ENCODE measurements at places on chromosomes 5 and 9.

DNA sequence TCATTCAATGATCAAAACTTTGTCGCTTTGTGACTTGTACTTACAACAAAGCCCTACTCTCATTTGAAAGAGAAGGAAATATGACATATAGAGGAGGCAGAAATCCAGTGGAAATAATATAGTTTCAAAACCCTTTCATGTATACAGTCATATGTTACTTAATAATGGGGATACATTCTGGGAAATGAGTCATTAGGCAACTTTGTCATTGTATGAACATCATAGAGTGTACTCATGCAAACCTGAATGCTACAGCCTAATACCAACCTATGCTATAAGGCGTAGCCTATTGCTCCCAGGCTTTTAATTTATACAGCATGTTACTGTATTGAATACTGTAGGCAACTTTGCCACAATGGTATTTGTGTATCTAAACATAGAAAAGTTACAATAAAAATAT is 69.0 kb upstream of the SMC2 start:
- no peak overlapping the region for H3K4me3 ChIP-seq
- no peaks in the 10 kb centered on the region for H3K27me3 ChIP-seq
- H3K27ac ChIP-seq, result no peak overlapping the region
- H3K4me1 ChIP-seq, result no peaks in the 10 kb centered on the region
- DNase-seq, result no peak

DNA sequence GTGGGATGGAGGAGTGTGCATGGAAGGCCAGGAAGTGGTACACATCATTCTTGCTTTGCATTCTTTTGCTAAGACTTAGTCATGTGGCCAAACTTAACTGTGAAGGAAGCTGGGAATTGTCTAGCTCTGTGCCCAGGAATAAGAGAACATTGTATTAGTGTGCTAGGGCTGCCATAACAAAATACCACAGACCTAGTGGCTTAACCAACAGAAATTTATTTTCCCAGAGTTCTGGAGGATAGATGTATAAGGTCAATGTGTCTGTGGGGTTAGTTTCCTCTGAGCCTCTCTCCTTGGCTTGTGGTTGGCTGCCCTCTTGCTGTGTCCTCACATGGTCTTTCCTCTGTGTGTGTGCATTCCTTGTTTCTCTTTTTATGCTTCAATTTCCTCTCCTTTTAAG is 32.4 kb downstream of the NNT start:
- no peaks in the 10 kb centered on the region for H3K27me3 ChIP-seq
- H3K4me3 ChIP-seq, result no peak overlapping the region
- H3K27ac ChIP-seq, result no peak overlapping the region
- no peaks in the 10 kb centered on the region for H3K36me3 ChIP-seq
- no peak for DNase-seq
- H3K4me1 ChIP-seq, result no peaks in the 10 kb centered on the region

- no peaks in the 10 kb centered on the region for H3K36me3 ChIP-seq
- H3K27me3 ChIP-seq, result no peaks in the 10 kb centered on the region
- no peak overlapping the region for H3K27ac ChIP-seq
These were observed 135.6 kb downstream of the ZNF354C start for GRCh38 chr5:179195561-179196404.

GRCh38 chr5:141817631-141818030 is 60.6 kb downstream of the PCDH1 start:
- H3K4me3 ChIP-seq, result no peak overlapping the region
- H3K4me1 ChIP-seq, result peaks cover 34% of the 10 kb centered on the region
- no peaks in the 10 kb centered on the region for H3K36me3 ChIP-seq

GRCh38 chr5:57313716-57314115 is 139.9 kb downstream of the GPBP1 start:
- H3K27me3 ChIP-seq, result no peaks in the 10 kb centered on the region
- H3K36me3 ChIP-seq, result no peaks in the 10 kb centered on the region
- DNase-seq, result no peak
- H3K4me1 ChIP-seq, result no peaks in the 10 kb centered on the region
- no peak overlapping the region for H3K27ac ChIP-seq

GRCh38 chr5:167952278-167952995 is 339.0 kb upstream of the WWC1 start:
- no peak for DNase-seq
- peaks cover 7% of the 10 kb centered on the region for H3K4me1 ChIP-seq
- H3K27ac ChIP-seq, result no peak overlapping the region
- no peaks in the 10 kb centered on the region for H3K27me3 ChIP-seq

DNA sequence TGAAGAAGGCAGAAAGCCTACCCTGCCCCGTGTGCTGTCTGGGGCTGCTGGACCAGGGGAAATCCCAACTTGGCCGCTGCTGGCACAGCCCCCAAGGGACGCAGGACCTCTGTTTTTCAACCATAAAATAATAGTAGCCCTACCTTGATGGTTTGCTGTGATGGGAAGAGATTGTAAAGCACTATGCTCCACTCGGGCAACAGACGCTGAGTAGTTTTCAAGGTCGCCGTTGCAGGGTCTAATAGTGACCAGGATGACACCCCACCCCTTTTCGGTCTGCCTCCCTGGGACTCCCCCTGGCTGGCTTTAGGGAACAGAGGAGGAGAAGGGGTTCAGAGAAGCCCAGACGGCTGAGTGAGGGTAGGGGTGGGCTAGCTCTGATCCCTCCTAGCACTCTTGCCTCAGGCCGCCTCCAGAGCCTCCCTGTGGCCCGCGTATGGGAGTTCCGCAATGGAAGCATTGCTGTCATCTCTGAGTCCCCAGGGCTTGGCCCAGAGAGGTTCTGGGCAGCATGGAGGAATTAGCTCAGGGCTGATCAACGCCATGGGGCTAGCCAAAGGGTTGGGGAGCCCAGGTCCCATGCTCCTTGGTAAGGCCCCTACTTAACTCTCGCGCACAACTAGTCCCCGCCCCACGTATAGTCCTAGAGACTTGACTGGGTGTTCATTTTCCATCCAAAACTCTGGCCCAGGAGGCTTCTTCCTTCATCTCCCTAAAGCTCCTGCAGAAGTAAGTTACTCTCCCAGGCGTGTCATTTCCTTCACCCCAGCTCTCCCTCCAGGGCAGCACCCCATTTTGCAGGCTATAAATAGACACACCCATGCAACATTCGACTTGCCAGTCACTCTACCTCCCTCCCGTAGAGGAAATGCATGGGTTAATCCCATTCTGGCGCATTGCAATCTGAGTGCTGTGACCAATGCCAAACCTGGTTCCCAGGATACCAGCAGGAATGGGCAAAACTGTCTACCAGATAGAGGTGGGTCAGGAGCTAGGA is 1.1 kb upstream of the IRF1 start:
- peak; percentile 64 for DNase-seq
- H3K36me3 ChIP-seq, result no peaks in the 10 kb centered on the region
- H3K27me3 ChIP-seq, result peaks cover 7% of the 10 kb centered on the region
- no peak overlapping the region for H3K27ac ChIP-seq
- H3K4me3 ChIP-seq, result peak overlapping the region; percentile 68
- peaks cover 17% of the 10 kb centered on the region for H3K4me1 ChIP-seq

GRCh38 chr5:150500328-150500841 is 7.5 kb upstream of the NDST1 start:
- no peak for DNase-seq
- H3K4me1 ChIP-seq, result peaks cover 21% of the 10 kb centered on the region
- H3K27ac ChIP-seq, result no peak overlapping the region
- H3K4me3 ChIP-seq, result no peak overlapping the region
- no peaks in the 10 kb centered on the region for H3K36me3 ChIP-seq

GRCh38 chr5:90071656-90072055 is 337.9 kb downstream of the CETN3 start:
- no peak for DNase-seq
- no peak overlapping the region for H3K27ac ChIP-seq
- H3K4me1 ChIP-seq, result no peaks in the 10 kb centered on the region
- no peak overlapping the region for H3K4me3 ChIP-seq

DNA sequence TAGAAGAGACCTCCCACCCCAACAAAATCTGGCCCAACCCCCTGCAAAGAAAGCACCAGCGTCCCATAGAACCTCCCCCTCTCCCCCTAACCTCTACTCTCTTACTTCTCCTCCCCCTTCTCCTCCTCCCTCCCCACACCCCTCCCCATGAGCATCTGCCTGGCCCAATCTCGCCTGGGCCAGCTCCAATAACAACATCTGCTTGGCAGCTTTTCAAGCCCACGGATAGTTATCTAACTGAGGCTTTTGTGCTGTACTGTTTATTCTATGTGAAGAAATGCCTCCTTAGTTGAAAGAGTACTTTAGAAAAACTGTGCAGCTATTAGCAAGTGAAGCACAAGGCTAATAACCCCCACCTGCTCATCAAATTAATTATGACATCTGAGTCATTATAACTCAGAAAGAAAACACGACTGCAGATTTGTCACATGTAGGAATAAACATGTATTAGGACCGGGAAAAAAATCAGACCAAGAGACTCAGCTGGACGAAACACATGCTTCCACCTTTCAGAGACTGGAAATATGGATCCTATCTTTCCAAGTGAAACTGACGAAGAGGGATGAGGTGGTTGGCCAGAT is 42.8 kb downstream of the NFIB start:
- H3K4me3 ChIP-seq, result no peak overlapping the region
- no peak overlapping the region for H3K27ac ChIP-seq
- H3K36me3 ChIP-seq, result no peaks in the 10 kb centered on the region
- H3K4me1 ChIP-seq, result peaks cover 16% of the 10 kb centered on the region
- no peak for DNase-seq

- H3K36me3 ChIP-seq, result no peaks in the 10 kb centered on the region
- H3K4me1 ChIP-seq, result peaks cover 4% of the 10 kb centered on the region
- no peak for DNase-seq
- peaks cover 17% of the 10 kb centered on the region for H3K27me3 ChIP-seq
- peak overlapping the region; percentile 75 for H3K4me3 ChIP-seq
- no peak overlapping the region for H3K27ac ChIP-seq
These were observed 674 bp downstream of the TMEM38B start for GRCh38 chr9:105694848-105695581.

- H3K27me3 ChIP-seq, result no peaks in the 10 kb centered on the region
- no peak for DNase-seq
- H3K4me3 ChIP-seq, result no peak overlapping the region
- no peaks in the 10 kb centered on the region for H3K36me3 ChIP-seq
- H3K4me1 ChIP-seq, result no peaks in the 10 kb centered on the region
- no peak overlapping the region for H3K27ac ChIP-seq
These were observed 14.2 kb upstream of the KIF27 start for GRCh38 chr9:83935276-83935935.

DNA sequence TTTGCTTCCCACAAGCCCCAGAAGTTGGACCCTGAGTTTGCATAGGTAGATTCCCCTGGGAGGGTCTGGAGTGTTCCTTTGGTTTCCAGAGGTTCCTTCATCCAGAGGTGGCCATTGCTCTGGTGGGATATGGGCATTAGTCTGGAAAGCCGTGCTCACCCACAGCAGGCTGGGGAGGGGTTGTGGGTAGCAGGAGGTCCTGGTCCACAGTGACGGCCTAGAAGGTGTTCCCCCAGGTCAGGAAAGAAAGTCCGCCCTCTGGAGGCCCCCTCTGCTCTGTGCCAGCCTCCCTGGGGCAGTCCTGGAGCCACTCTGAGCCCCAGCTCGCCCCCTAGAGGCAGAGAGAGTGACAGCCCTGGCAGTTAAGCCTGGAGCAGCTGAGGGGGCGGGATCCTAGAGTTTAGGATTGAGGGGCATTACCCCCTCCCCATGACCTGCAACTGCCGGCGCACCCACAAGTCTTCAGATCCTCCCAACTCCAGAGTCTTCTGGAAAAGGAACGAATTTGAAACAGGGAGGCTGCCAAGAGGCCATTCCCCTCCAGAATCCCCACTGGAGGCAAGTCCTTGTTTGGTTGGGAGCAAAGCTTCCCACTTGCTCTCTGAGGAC is 36.8 kb downstream of the NDST1 start:
- no peak overlapping the region for H3K4me3 ChIP-seq
- no peaks in the 10 kb centered on the region for H3K4me1 ChIP-seq
- 0 out of 2 replicates have a peak overlapping the region, but pooled peaks have one; percentile 14 for H3K27ac ChIP-seq

- no peaks in the 10 kb centered on the region for H3K4me1 ChIP-seq
- DNase-seq, result no peak
- no peaks in the 10 kb centered on the region for H3K27me3 ChIP-seq
- H3K36me3 ChIP-seq, result no peaks in the 10 kb centered on the region
- H3K4me3 ChIP-seq, result no peak overlapping the region
- H3K27ac ChIP-seq, result no peak overlapping the region
These were observed 4.2 kb downstream of the SCGB3A2 start for GRCh38 chr5:147882586-147883313.

GRCh38 chr5:127001621-127002296 is 28.6 kb downstream of the MARCHF3 start:
- H3K4me3 ChIP-seq, result no peak overlapping the region
- no peaks in the 10 kb centered on the region for H3K27me3 ChIP-seq
- no peaks in the 10 kb centered on the region for H3K36me3 ChIP-seq
- no peak for DNase-seq

DNA sequence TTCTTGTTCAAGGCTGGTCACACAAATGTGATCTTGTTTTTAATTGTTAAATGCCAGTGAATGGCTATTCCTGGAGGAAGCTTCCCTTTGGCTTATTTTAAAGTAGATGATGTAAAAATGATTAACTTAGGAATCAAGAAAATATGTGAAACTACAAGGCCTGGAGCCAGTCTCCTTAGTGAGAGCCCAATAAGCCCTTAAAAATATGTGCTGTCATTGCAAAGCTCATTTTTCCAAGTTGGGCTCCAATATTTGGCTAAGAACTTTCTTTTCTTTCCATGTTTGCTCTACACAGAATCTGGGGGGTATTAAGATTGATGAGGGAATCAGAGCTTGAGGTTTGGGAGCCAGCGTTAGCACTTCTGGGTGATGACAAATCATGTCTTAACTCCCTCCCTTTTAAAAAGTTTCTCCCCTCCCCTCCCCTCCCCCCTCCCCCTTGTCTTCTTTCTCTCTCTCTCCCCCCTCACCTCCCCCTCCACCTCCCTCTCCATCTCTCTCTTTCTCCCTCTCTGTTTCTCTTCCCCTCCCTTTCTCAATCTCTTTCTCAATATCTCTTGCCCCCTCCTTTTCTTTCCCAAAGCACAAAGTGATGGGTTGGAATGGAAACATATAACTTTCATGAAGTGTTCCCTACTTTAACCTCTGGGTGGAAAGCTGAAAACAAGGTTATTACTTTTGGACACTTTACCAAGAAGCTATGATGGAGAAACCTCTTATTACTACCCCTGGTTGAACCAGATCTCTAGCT is 86.0 kb downstream of the FBXL7 start:
- H3K36me3 ChIP-seq, result peaks cover 11% of the 10 kb centered on the region
- no peaks in the 10 kb centered on the region for H3K27me3 ChIP-seq
- H3K4me3 ChIP-seq, result no peak overlapping the region
- DNase-seq, result no peak
- no peaks in the 10 kb centered on the region for H3K4me1 ChIP-seq
- no peak overlapping the region for H3K27ac ChIP-seq

GRCh38 chr9:17843236-17843635 is 264.4 kb downstream of the SH3GL2 start:
- H3K36me3 ChIP-seq, result no peaks in the 10 kb centered on the region
- no peaks in the 10 kb centered on the region for H3K27me3 ChIP-seq
- no peak for DNase-seq
- no peak overlapping the region for H3K27ac ChIP-seq
- no peaks in the 10 kb centered on the region for H3K4me1 ChIP-seq
- no peak overlapping the region for H3K4me3 ChIP-seq
